Fibroblast of skin of scalp (primary cell): ENCODE measurements at places on chromosomes 13 and 19.

- peak; percentile 22 for DNase-seq
Observed at GRCh38 chr13:97468331-97468730, 34.4 kb downstream of the RAP2A start.

DNA sequence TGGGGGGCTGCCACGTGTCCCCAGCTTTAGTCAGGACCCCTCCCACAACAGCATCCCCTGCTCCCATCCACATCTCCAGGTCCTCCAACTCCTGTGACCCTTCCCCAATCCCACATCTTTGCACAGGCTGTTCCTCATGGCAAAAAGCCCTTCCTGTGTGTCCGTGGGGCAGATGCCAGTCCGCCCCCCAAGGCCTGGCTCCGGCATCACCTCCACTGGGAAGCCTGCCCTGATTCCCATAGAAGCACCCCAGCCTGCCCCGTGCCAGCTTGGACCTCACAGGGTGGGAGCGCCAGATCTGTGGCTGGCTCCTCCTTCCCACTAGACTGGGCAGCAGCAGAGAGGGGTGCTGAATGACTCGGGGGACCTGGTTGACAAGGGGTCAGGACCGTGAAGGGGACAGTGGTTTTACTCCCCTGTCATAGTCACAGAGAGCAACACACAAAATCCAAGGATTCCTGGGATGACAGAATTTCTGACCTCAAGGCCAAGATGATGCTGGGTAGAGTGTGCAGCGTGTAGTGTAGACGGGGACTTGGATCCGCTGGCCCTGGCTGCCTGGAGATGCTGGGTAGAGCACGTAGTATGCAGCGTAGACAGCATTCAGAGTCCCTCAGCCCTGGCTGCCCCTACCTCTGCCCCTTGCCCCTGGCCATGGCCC lies 13.3 kb downstream of the KLF2 start:
- DNase-seq = no peak

DNA sequence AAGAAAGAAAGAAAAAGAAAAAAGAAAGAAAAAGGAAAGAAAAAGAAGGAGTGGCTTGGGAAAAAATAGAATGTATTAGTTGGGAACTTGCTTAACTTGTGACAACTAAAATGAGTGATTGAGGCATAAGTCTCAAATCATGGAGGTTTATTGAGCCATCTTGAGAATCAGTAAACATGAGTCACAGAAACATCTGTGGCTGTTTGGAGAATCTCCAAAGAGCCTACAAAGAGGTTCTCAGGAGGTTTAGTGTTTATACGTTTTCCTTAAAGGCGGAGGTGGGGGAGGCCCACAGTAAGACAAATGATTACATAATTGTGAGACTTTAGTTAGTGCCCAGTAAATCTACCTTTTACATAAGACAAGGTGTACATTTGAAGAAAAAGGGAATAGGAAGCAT lies 38.6 kb downstream of the WDR87 start:
- DNase-seq = no peak

- DNase-seq = no peak
Observed at GRCh38 chr13:73751290-73751689, 382.9 kb downstream of the KLF12 start.

DNA sequence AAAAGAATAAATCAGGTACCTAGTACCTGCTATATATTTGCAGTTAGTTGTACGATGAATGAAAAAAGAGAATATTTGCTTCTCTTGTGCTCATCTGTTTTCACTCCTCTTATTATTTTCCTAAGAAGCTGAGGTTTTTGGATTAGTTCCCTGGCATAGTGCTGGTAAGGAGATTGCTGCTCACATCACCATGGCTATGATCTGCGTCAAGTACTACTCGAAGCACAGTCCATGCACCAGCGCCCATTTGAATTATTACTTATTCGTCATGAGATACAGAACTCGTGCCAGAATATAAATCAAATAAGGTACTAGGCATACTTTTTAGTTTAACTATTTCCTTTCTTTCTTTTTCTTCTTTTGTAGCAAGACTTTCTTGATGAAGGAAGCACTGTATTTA lies 7.1 kb downstream of the SERTM1 start:
- no peak for DNase-seq

DNA sequence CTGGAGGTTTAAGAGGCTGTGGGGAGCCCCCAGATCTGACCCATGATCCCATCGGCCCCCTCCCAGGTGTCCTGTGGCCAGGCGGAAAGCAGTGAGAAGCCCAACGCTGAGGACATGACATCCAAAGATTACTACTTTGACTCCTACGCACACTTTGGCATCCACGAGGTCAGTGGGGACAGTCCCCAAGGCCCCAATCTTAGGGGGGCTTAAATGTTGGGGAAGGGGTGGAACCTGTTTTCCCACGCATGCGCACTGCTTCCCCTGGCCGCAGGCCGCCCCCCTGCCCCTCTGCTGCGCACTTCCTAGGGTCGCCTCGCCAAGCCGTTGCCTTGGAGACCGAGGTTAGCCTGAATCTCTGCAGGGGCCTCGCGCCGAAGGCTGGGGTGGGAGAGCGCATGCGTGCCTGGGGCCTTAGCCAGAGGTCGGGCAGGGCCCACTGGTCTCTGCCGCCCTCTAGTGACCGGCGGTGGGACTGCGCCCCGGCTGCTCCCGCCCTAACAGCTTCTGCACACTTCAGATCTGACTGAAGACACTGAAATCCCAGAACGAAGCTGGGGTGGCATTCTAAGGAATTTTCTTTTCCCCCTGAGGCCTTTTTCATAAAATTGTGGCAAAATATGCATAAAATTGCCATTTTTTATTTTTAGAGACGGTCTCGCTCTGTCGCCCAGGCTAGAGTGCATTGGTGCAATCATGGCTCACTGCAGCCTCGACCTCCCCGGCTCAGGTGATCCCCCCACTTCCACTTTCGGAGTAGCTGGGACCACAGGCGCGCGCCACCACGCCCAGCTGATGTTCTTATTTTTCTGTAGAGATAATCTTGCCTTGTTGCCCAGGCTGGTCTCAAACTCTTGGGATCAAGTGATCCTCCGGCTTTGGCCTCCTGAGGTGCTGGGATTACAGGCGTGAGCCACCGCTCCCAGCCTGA lies 3.6 kb downstream of the PRMT1 start:
- DNase-seq = peak; percentile 83

DNA sequence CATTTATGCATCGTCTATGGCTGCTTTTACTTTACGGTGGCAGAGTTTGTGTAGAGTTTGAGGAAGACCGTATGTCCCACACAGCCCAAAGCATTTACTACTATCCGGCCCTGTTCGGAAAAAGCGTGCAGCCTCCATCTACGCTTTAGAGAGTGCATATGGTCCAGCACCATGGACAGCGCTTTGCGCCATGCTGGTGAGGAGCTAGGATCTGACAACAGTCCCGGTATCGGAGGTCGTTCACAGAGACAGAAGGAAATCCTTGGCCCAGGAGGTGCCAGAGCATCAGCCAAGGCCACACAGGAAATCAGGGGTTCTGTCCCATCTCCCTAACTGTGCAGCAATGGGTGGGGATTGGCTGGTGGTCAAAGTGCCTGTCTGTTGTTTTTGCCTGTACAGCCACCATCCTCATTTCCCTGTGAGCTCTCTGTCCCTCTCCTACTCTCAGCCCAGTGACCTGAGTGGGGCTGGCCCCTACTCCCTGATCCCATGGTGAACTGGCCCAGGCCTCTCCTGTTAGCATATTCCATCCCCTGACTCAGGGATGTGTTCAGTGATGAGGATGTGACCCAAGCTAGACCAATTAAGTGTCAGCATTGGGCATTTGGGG lies 16.2 kb upstream of the PRODH2 start:
- DNase-seq = peak; percentile 68

GRCh38 chr13:39209731-39210531 lies 171.7 kb downstream of the NHLRC3 start:
- peak; percentile 68 for DNase-seq

GRCh38 chr13:59300355-59301173 lies 863.2 kb downstream of the DIAPH3 start:
- DNase-seq = no peak

DNA sequence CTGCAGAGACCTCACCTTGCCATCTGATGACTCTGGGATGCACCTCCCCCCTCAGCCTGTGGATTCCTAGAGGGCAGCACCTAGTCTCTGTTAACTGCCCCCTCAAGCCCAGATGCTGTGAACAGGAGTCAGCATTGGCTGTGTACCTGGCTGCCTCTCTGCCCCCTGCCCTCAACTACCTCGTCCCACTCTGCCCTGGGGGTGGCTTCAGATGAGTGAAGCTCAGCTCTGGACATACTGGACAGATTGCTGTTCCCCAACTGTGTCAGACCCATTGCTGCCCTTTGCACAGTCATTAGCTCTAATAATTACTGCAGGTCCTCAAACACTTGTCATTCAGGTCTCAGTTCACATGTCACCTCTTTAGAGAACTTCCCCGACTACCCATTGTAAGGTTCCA lies 182.1 kb upstream of the TSHZ3 start:
- no peak for DNase-seq

- DNase-seq = no peak
Observed at GRCh38 chr19:47848823-47849473, 10.1 kb upstream of the TPRX2 start.

GRCh38 chr19:39038098-39038497 lies 5.7 kb upstream of the FBXO27 start:
- peak; percentile 25 for DNase-seq

- DNase-seq = no peak
Observed at GRCh38 chr13:91721413-91721812, 323.0 kb downstream of the GPC5 start.

GRCh38 chr19:13693889-13694288 lies 70.4 kb upstream of the MRI1 start:
- DNase-seq = no peak

DNA sequence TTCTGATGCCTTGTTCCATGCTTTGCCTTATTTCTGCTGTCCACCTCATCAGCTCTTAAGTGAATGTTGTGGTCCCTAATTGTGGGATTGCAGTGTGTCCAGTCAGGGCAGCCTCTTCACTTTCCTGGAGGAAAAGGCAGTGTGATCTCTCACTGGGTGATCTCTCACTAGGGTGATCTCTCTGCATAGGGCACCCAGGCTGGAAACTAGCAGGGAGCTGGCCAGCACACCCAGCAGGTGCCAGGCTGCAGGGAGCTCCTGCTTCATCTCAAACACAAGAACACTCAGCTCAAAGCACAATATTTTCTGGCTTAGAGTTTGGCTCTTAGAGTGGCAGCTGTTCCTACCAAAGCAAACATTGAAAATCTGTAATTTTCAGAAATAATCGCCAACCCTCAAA lies 36.5 kb upstream of the TSHZ3 start:
- no peak for DNase-seq

- no peak for DNase-seq
Observed at GRCh38 chr19:2207008-2207407, 29.1 kb downstream of the PLEKHJ1 start.

- DNase-seq = no peak
Observed at GRCh38 chr13:63307228-63307627, 1891.6 kb upstream of the PCDH20 start.

- DNase-seq = peak; percentile 65
Observed at GRCh38 chr13:32135655-32136054, 104.1 kb downstream of the FRY start.
